ENCODE measurements at places on chromosomes 7 and 10.

DNA sequence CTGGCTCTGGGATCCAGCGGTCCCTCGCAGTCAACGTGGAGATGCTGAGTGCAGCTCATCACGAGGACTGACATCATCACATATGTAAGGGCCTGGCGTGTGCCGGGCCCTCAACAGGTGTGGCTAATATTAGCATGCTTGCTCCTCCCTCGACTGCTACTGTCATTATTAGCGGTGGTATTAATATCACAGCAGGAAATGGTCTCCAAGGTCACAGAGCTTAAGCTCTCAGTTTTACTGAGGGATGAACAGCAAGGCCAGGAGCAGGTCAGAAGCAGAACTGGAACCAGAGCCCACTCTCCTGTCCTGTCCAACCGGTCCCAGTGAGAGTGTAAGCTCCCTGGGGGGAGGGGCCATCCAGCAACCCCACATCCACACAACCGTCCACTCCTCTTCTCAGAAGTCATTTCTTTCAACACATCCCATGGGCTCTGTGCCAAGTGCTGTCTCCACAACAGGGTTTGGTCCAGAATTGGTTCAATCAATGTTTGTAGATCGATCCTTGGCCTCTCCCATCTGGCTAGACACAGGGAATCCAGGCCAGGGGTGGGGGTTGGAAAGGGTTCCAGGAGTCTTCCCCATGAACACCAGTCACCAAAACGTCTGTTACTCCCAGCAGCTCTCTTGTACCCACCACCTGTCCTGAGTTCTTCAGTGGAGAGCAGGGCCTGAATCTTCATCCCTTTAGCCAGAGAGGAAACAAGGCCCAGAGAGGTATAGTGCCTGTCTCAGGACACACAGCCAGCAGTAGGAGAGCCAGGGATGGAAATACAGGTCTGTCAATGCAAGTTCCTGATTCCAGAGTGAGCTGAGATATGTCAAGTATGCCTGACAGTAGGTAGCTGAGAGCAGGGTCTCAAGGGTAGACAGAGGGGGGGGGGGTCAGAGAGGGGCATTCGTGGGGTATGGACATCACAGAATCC lies 45.3 kb upstream of the ZMIZ1 start:
- DNase-seq = peak; percentile 89

- no peak for DNase-seq
Observed at GRCh38 chr7:140084972-140085371, 22.2 kb upstream of the PARP12 start.

DNA sequence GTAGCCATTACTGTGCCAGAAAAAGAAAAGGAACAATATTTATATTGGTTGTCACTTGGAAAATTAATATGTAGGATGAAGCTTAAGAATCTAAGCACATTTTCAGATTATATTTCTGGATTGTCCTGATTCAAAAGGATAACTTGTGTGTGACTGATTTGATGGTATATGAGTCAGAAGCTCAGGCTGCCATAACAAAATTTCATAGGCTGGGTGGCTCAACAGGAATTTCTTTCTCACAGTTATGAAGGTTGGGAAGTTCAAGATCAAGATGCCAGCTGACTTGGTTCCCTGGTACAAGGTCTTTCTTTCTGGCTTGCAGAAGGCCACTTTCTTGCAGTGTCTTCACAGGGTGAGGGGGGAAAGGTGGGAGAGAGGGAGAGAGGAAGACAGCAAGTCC lies 108.5 kb downstream of the ST7 start:
- no peak for DNase-seq

GRCh38 chr7:69837387-69838068 lies 239.3 kb downstream of the AUTS2 start:
- no peak for DNase-seq

- no peak for DNase-seq
Observed at GRCh38 chr10:14684354-14684753, 90.3 kb downstream of the FAM107B start.

- DNase-seq = no peak
Observed at GRCh38 chr10:69677985-69678654, 48.1 kb downstream of the FAM241B start.

- no peak for DNase-seq
Observed at GRCh38 chr10:17154116-17154515, 24.5 kb upstream of the CUBN start.

GRCh38 chr10:118568327-118568848 lies 27.1 kb downstream of the PRLHR start:
- DNase-seq = peak; percentile 2

DNA sequence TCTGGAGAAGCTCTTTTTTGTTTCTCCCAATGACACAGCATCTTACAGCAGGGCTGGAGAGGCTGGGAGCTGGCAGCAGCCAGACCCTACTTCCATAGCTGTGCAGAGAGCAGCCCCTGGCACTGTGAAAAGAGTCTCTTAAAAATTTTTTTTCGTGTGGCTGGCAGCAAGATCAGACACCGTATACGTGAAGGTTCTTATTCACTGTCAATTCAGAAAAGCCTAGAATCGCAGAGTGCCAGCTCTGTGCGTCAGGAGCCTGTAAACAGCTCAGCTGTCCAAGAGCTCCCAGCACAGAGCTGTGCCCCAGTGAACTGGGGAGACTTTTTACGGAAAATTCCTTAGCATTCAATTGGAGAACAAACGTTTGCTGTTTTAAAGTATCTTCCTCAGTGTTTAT lies 6.5 kb downstream of the BAG3 start:
- DNase-seq = no peak

DNA sequence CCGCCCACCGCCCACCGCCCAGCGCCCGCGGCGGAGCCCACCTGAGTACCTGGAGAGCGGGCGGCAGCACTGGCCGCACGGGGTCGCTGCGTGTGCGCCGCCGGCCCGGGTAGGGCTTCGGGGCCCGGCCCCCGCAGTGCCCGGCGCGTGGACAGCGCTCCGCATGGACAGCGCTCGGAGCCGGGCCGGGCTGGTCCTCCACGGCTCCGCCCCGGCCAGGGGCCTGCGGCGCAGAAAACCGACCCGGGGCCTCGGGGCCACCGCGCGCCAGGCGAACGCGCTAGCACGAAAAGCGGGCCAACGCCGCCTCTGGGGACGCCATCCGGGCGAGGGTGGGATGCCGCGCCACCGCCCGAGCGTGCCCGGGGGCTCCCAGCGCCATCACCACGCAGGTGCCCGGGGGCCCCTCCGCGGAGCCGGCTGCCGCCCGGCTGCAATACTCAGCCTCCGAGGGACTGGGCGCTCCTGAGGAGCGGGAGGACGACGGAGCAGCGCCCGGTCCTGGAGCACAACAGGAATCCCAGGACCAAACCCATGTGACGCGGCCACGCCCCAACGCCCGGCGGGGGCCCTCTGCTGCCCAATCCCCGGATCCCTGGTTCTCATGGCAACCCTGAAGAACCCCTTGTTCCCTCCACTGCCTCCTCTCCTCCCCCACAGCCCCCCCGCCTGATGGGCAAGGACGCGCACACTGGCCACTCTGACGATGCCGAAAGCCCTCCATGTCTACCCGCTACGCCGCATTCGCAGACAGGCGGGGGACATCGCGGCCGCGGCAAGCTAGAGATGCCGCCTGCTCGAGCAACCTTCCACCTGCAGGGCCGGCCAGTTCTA lies at the start of gene GRB10:
Gene GRB10, minus strand, starts transcription at position 522 of the 834 bp plus-strand sequence. CDS start 50,574 bp downstream, outside the sequence.
- peak; percentile 28 for DNase-seq

- DNase-seq = no peak
Observed at GRCh38 chr7:69272101-69272500, 326.2 kb upstream of the AUTS2 start.

- DNase-seq = no peak
Observed at GRCh38 chr10:76868098-76868977, 769.3 kb downstream of the KCNMA1 start.

- DNase-seq = no peak
Observed at GRCh38 chr10:123936426-123936825, 44.8 kb upstream of the CPXM2 start.

DNA sequence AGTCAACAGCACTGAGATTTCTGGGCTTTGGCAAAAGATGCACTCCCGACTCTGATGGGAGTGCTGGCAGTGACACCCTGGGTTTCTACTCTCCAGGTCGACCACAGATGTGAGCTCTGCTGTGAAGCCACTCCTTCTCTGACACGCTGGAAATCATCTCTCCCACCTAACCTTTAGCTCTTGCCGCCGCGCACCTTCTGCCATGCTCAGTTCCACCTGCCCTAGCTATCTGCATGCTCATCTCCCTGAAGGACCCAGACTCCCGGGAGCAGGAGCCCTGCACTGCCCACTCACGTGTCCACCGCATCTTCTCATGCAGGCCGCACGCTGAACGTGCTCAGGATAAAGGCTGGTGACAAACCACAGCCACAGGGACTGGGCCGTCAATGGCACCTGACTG lies 174.8 kb downstream of the TNS3 start:
- DNase-seq = no peak

GRCh38 chr10:110792476-110793125 lies 79.1 kb upstream of the PDCD4 start:
- peak; percentile 88 for DNase-seq

DNA sequence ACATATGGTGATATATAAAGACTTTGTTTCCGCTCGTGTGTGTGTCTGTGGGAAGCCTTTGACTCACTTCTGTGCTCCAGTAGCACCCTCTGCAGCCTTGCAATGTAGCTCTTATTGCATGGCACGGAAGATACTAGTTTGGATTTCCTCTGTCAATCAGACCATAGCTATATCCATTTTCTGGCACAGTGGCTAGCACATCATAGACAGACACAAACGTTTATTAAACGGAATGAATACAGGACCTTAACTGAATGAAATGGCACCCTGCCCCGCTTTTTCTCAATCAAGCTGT lies 124.0 kb upstream of the PTPN20 start:
- no peak for DNase-seq

DNA sequence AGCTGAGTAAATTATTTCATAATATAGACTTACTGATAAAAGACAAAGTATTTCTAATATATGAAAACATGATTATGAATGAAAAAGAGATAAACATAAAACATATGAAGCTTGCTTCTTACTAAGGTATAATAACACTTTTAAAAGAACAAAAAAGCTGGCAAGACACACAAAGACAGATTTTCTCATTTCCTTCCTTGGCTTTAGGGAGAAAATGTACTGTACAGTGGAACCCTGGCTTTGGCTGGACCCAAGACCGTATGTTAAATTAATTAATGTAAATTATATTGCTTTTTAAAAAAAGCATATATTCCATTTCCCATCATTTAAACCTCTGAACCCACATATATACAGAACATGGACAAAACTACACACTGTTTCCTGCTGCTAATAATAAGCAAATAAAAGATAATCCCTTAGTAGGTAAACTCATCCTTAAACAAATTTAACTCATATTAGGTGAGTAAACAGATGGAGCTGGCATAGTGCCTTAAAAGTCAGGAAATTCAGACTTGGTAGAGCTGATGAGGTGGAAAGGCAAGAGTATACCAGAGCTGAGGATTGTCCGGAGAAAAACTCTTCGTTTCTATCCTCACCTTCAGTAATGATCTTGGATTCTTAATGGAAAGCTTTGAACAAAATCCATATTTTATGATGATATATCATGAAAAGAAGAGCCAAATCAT lies 1016.4 kb upstream of the KCND2 start:
- peak; percentile 53 for DNase-seq

DNA sequence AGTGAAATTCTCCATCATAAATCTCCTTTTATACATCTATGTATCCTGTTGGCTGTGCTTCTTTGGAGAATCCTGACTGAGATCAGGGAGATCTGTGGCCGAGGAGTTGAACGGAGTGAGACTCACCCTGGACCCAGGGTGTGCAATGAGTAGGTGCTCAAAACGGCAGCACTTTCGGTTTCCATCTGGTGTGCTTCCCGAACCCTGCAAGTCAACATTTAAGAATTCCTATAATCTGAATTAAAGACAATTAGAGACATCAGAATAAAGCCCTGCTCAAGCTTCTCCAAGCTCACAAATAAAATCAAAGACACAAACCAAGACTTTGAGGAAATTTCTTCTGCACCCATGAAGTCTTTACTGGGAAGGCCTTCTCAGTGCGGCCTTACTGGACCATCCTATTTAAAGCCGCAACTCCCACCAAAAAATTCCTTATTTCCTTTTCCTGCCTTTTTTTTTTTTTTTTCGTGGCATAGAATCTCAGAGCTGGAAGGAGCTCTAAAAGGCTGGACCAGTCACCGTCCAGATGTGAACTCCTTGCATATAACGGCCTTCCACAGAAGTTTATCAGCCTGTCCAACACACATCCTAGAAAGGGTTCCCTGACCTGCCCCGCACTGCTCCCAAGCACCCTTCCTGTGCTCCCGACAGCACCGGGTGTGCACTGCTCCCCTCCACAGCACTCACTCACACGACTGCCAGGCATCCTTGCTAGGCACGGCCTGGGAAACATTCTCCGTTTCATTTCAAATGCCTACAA lies 29.7 kb downstream of the GNA12 start:
- no peak for DNase-seq
